Stimulated activated CD8-positive, alpha-beta memory T cell treated with anti-CD3 and anti-CD28 coated beads, Interleukin-4, amount 100 ng/mL, for 1 hour (primary cell): ENCODE measurements at places on chromosomes 3 and 15.

GRCh38 chr3:42177801-42178150 lies 86.6 kb downstream of the TRAK1 start:
- DNase-seq: no peak

DNA sequence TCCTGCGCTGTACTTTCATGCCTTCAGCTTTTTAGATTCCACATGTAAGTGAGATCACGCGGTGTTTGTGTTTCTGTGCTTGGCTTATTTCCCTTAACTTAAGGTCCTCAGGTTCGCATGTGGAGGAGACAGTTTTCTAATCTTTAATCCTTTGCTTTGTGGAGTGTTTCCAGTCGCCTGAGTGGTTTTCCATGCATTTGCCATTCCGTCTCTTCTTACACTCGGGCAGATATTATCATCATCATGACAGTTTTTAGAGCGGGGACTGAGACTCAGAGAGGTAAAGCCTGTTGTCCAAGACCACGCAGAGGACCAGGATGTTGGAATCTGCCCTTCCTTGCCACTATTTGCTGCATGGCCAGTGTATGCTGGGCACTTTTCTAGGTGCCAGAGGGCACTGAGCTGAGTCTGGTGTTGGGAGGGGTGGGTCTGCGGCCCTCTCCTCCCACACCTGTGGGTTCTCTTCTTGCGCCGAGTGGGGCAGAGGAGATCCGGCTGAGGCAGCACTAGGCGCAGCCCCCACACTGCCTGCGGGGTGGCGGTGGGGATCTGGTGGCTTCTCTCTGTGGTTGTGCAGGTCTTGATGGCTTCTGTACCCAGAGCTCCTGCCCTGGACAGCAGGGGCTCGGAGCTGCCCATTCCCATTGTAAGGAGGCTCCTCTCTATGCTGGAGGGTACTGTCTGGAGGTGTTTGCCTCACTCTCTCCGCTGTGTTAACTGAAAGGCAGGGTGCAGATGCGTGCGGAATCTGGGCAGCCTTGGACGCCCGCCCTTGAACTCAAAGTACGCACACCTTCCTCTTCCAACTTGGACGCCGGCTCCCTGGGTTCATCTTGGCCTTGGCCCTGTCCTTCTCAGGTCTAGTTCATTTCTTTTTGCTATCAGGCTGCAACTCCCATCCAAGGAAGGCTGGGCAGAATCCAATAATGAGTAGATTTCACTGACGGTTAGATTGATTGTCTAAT lies 156.0 kb upstream of the RGMA start:
- DNase-seq: no peak

DNA sequence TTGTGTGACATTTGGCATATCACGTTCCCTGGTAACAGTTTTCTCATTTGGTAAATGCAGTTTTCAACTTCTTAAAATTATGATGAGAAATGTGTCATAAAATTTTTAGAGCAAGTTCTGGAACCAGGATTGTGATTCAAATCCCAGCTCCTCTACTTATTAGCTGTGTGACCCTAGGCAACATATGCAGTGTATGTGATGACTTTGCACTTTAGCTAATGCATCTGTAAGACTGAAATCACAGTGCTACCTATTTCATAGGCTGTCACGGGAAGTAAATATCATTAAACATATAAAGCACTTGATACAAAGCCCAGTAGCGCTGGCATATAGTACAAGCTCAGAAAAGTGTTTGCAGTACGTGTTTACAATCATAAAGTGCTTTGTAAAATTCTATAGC lies 419.4 kb downstream of the GRM7 start:
- no peak for DNase-seq

GRCh38 chr3:48410205-48411040 lies 19.5 kb downstream of the PLXNB1 start:
- no peak for DNase-seq

DNA sequence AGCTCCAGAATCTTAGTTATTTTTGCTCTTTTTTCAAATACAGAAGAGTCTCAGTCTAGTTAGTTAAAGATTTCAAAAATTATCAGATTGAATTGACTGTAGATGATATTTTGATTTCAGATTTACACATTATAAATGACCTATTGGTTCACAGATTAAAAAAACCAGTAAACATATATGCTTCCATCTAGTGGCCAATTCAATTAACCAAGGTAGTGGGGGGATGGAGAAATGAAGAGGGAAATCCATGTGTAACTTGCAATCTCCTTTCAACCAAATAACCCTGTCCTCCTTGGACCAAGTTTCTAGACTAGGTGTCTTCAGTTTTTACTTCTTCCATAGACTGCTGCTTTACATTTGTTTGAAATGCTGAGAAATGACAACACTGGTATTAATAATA lies 789.8 kb downstream of the ROBO1 start:
- no peak for DNase-seq

DNA sequence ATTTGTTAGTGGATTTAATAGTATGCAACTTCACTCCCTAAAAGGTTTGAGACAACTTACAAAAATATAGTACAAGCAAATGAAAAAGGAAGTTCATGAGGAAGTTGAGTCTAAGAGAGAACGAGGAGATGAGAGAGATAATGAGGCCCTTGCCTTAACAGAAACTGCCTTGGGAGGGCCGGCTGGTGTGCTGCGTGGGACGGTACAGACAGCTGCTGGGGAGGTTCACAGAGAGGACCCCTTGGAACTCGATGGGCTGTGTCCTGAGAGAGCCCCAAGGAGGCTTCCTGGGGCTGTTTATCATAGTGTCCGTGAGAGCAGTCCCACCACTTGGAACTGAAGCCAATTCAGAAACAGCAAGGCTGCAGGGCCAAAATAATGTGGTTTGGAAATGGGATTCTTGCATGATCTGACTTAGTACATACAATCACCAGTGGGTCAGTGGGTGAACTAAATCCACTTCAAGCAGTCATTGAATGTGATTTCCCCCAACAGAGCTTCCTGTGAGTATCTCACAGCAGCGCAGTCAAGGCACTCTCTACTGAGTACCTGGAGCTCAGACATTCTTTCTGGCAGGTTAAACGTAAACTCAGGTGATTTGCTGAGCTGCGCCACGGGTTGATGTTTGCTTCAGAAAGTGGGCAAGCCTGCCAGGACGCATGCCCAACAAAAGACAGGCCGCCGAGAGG lies 90.8 kb downstream of the CRTC3 start:
- DNase-seq: no peak

- no peak for DNase-seq
Measured at GRCh38 chr3:31172336-31172735, 277.9 kb upstream of the GADL1 start.

- DNase-seq: no peak
Measured at GRCh38 chr15:85865070-85865684, 70.5 kb upstream of the KLHL25 start.

DNA sequence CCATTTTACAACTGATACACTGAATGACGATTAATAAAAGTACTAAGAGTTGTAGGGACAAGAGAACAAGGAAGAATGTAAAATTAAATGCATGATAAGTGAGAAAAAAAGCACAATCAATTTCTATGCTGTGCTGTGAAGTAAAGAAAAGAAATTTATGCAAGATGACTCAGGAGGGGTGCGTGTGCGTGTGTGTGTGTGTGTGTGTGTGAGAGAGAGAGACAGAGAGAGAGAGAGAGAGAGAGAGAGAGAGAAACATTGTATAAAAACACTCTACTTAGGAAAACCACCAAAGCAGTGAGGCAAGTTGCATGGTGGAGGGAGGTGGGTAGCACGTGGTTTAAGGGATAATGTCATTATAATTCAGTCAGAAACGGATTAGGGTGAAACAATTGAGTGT lies 580.8 kb upstream of the ALCAM start:
- DNase-seq: no peak

DNA sequence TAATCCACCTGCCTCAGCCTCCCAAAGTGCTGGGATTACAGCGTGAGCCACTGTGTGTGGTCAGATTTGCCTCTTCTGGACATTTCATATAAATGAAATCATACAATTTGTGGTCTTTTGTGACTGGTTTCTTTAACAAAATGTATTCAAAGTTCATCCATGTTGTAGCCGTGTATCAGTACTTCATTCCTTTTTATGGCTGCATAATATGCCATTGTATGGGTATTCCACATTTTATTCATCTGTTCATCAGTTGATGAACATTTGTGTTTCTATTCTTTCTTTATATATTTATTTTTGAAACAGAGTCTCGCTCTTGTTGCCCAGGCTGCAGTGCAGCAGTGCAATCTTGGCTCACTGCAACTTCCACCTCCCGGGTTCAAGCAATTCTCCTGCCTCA lies 25.8 kb downstream of the WDR76 start:
- no peak for DNase-seq

GRCh38 chr3:35785234-35785888 lies 146.0 kb downstream of the ARPP21 start:
- DNase-seq: no peak

DNA sequence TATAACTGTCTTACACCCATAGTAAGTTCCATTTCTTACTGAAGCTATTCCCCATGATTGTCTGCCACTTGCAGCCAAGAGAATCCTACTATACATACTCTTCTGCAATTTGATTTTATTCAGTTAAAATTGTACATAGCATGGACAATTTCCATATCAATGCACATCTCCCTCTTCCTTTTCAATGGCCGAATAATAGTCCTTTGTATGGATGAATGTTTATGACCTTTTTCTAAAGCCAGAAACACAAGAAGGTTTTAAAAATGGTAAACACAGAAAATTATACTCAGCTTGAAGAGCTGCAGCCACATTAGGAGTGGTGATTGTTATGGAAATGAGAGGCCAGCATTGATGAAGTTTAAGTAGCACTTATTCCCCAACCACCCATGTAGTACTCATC lies 8.5 kb upstream of the ERC2 start:
- no peak for DNase-seq

- no peak for DNase-seq
Measured at GRCh38 chr3:143654906-143655305, 193.4 kb downstream of the SLC9A9 start.

DNA sequence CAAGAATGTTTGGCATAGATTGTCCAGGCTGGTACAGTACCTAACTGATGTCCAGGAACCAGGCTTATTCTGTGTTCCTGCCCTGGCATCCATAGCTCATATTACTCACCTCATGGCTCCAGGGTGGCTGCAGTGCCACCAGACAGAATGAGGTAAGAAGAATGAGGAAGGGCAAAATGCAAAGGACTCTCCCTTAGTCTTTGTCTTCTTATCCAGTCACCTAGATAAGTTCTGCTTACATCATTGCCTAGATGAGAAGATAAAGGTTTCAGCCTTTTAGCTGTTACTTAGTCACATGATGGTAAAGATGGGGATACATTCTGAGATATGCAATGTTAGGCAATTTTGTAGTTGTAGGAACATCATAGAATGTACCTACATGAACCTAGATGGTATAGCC lies 45.8 kb downstream of the CHP1 start:
- no peak for DNase-seq

GRCh38 chr3:194136519-194137007 lies 615 bp downstream of the HES1 start:
- no peak for DNase-seq

DNA sequence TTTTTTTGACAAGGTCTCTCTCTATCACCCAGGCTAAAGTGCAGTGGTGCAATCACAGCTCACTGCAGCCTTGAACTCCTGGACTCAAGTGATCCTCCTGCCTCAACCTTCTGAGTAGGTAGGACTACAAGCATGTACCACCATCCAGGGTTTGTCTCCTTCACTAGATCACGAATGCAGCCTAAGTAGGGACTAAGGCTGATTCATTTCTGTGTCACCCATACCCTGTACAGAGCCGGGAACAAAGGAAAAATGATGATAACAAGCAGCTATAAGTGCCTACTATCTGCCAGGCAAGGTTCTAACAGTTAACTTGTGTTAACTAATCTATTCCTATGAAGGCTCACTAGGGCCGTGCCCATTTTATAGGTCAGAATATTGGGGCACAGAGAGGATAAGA lies 7.0 kb downstream of the TMEM40 start:
- DNase-seq: no peak

DNA sequence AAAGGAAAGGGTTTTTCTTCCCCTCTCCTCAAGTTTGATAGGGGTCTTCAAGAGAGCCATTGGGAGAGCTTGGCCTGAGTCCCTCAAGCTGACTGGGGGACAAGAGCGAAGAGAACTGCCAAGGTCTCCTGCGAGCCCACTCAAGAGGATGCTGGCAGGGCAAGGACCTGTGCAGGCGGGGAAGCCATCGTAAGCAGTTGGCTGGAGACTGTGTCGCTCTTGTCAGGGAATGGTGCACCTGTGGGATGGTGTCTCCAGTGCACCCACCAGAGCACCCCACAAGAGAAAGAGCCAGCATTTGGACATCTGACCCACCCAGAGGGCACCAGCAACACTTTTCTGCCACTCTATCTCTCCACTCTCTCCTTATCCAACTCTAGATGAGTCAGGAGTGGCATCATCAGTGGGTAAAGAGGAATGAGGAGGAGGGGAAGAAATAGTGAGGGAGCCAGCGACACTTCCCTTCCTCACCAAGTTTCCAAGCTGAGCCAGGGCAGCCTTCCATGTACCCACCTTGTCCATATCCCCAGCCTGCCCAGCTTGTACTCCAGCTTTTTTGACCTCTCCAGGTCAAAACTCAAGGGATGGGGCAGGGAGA lies 13.6 kb upstream of the XIRP1 start:
- no peak for DNase-seq

DNA sequence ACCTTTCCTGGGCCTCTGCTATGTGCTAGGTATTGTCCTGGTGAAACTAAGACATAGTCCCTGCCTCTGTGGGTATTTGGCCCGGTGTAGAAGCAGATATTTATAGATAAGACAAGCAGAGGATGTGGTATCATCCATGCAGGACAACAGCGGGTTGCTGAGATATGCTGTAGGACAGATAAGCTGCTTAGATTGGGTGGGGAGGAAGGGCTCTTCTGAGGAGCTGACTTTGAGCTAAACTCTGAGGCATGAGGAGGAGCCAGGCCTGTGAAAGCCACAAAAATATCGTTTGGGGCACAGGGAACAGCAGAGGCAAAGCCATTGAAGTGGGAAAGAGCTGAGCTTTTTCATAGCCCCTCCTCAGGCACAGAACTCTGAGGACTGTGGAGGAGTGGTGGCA lies 492.5 kb upstream of the CFAP20DC start:
- DNase-seq: no peak

DNA sequence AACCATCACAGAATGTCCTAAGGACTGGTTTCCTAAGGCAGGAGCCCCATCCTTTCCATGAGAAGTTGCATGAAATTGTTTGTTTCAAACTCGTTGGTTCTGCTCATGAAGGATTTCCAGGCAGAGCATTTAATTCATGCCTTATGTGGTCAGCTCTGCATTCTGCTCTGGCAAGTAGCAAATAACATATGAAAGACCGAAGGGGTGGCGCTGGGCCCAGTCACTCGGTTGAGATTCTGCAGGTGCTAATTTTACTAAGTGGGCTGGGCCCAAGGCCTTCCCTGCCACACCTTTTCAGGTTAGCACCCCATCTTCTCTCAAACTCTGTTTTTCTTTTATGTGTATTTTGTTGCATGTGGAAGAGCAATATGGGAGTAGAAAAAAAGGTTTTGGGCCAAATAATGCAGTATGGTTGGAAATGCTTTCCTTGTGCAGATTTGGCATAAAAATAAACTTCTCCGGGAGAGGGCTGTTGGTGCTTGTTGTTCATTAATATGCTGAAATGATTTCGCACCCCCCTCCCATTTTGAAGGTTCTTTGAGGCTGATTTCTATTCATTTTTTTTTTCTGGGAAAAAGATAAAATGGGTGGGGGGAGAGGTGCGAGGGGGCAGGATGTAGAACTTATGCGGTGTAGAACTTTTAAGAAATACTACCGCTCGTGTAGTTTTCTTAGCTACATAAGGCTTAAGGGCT lies 182.9 kb upstream of the FEZF2 start:
- no peak for DNase-seq
